ENCODE measurements at places on chromosomes 6 and 20. TPM values are rescaled to one million over a fixed set of nuclear protein-coding genes. Genes with fewer than 3 reads are reported as not detected.

TRAPPC3L gene
- 0.27 TPM for total RNA-seq

DNA sequence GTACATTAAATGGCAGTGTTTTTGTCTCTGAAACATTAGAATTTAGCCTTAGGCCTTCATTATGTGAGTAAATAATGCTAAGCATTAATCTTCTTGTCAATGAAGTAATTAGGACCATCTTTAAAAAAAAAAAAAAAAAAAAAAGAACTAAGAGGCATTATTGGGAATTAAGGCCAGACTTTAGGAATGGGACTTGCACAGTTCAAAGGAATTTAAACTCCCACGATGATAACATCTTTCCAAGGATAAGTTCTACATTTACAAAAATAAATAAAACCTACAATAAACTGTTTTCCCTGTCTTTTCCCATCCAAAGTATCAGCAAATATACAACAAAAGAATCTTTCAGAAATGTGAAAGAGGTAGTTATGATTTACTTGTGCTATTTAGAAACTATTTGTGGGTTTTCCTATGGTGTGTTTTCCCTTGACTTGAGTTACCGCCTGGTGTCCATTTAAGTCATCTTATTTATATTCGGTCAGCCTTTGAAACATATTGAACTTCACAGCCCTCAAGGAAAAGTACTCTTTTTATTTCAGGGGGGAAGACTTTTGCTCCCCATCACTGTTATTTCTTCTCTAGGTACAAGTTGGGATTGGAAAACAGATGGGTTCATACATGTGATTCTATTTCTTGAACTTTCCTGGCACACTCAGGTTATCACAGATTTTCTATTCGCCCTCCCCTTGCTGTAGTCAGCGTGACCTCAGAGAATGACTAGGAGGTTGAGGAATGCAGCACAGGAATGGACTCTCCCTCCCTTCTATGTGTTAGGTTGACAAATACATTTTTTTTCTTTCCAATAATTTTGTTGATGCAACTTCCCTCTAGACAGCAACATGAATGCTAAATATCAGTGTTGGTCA is 13.6 kb downstream of the STMND1 start:
- no peak for DNase-seq

GRCh38 chr20:44770484-44771171 is 25.0 kb downstream of the KCNK15 start:
- DNase-seq: no peak

- DNase-seq: no peak
Observed at GRCh38 chr6:168326294-168327261, 7.0 kb upstream of the DACT2 start.

SLC12A5 gene
- 5.1 TPM for total RNA-seq

GRCh38 chr6:44868910-44869309 is 459.2 kb upstream of the RUNX2 start:
- no peak for DNase-seq

DNA sequence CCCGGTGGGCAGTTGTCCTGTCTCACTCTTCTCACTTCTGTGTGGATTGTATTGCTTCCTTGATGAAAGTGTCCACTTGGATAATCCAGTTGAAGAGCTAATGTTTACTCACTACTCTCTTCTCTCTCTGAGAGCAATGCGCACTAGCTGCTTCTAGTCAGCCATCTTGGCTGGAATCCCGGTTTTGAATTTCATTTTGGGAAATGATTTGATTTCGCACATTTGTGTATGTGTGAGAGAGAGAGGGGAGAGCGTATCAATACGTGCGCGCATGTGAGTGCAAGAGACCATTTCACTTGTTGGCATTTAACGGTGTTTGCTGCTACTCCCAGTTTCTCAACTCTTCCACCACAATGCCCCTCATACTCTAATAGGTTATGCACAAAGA is 67.8 kb downstream of the KLHL32 start:
- DNase-seq: no peak

- no peak for DNase-seq
Observed at GRCh38 chr6:111105578-111105977, 18.3 kb downstream of the SLC16A10 start.

BNIP5 gene
- 2.1 TPM for total RNA-seq

- DNase-seq: no peak
Observed at GRCh38 chr20:46332373-46333160, 24.3 kb upstream of the CDH22 start.

SMPDL3A gene
- total RNA-seq: 9.4 TPM

Data from type B pancreatic cell (in vitro differentiated cells).